ENCODE measurements at places on chromosomes 2 and 18.
A peak's percentile ranks its signal among the peaks of the same experiment; 100 is the strongest.

GRCh38 chr2:36756438-36756837 lies 59.9 kb downstream of the VIT start:
- H3K36me3 ChIP-seq, result no peaks in the 10 kb centered on the region
- H3K27ac ChIP-seq, result no peak overlapping the region
- H3K4me3 ChIP-seq, result no peak overlapping the region
- peak; percentile 21 for DNase-seq
- H3K4me1 ChIP-seq, result no peaks in the 10 kb centered on the region

- H3K27ac ChIP-seq, result no peak overlapping the region
- no peaks in the 10 kb centered on the region for H3K36me3 ChIP-seq
- DNase-seq, result no peak
- H3K4me3 ChIP-seq, result no peak overlapping the region
Measured at GRCh38 chr2:204496779-204497178, 48.5 kb upstream of the PARD3B start.

GRCh38 chr2:174615871-174616436 lies 18.4 kb upstream of the WIPF1 start:
- no peaks in the 10 kb centered on the region for H3K27me3 ChIP-seq
- no peaks in the 10 kb centered on the region for H3K36me3 ChIP-seq
- H3K27ac ChIP-seq, result no peak overlapping the region
- H3K4me3 ChIP-seq, result no peak overlapping the region
- peak; percentile 38 for DNase-seq

- no peaks in the 10 kb centered on the region for H3K27me3 ChIP-seq
- DNase-seq, result no peak
- H3K27ac ChIP-seq, result no peak overlapping the region
- no peak overlapping the region for H3K4me3 ChIP-seq
- H3K4me1 ChIP-seq, result no peaks in the 10 kb centered on the region
Measured at GRCh38 chr2:59322005-59322404, 1080.9 kb upstream of the FANCL start.

GRCh38 chr2:187934236-187934635 lies 357.4 kb upstream of the GULP1 start:
- H3K4me1 ChIP-seq, result no peaks in the 10 kb centered on the region
- DNase-seq, result no peak
- H3K27me3 ChIP-seq, result no peaks in the 10 kb centered on the region

- H3K4me1 ChIP-seq, result no peaks in the 10 kb centered on the region
- H3K27me3 ChIP-seq, result no peaks in the 10 kb centered on the region
- no peak overlapping the region for H3K27ac ChIP-seq
- peak; percentile 34 for DNase-seq
Measured at GRCh38 chr2:196431957-196432356, 207.6 kb upstream of the CCDC150 start.

GRCh38 chr2:232809349-232810124 lies 33.2 kb upstream of the KCNJ13 start:
- no peak overlapping the region for H3K4me3 ChIP-seq
- H3K27me3 ChIP-seq, result no peaks in the 10 kb centered on the region
- H3K27ac ChIP-seq, result no peak overlapping the region
- no peak for DNase-seq
- H3K36me3 ChIP-seq, result peaks cover 13% of the 10 kb centered on the region

DNA sequence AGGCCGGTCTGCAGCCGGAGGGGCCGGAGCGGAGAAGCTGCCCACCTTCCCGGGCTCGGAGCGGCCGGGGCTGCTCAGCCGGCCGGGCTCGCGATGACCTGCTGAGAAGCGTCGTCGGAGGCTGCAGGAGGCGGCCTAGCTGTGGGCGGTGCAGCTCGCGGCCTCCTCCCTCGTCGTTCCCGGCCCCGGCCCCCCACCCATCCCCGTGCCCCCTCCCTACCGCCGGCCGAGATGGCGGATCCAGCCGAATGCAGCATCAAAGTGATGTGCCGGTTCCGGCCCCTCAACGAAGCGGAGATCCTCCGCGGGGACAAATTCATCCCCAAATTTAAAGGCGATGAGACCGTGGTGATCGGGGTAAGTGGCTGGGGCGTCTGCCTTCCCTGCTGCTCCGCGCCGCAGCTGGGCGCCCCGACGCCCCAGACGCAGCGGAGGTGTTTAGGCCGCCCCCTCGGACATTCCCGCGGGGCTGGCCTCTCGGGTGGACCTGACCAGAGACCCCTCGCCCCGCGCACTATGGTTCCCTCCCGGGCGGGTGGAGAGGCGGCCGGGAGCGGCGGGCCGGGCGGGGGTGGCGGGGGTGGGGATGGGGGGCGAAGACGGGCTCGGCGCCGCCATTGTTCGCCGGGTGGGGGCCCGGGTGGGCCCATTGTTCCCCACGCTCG lies 492 bp downstream of the KIF5C start:
- H3K27me3 ChIP-seq, result peaks cover 14% of the 10 kb centered on the region
- H3K36me3 ChIP-seq, result no peaks in the 10 kb centered on the region
- H3K4me1 ChIP-seq, result no peaks in the 10 kb centered on the region
- H3K27ac ChIP-seq, result no peak overlapping the region
- no peak overlapping the region for H3K4me3 ChIP-seq

GRCh38 chr2:226427538-226428307 lies 371.9 kb downstream of the IRS1 start:
- peak overlapping the region; percentile 81 for H3K27ac ChIP-seq
- H3K4me3 ChIP-seq, result no peak overlapping the region
- H3K36me3 ChIP-seq, result no peaks in the 10 kb centered on the region

- peaks cover 14% of the 10 kb centered on the region for H3K4me1 ChIP-seq
- no peak overlapping the region for H3K4me3 ChIP-seq
- H3K27ac ChIP-seq, result peak overlapping the region; percentile 10
- H3K36me3 ChIP-seq, result no peaks in the 10 kb centered on the region
- no peaks in the 10 kb centered on the region for H3K27me3 ChIP-seq
Measured at GRCh38 chr2:217286833-217287232, 427.0 kb upstream of the TNP1 start.

DNA sequence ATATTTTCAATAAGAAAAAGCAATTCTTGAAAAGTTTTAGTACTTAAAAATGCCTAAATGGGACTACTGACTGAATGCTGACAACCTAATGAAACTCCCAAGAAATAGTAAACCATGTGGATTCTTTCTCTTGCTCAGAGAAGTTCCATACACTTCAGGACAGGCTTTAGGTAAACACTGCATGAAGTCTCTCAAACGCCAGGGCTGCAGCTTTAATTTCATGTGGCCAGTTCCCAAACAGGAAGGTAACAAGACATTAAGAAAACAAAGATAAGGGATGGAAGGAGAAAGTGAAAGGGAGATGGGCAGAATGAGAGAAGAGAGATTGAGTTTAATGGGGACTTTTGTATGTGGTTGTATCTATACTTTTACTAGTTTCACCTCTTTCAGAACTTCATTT lies 734.7 kb upstream of the PKDCC start:
- no peak overlapping the region for H3K27ac ChIP-seq
- H3K27me3 ChIP-seq, result no peaks in the 10 kb centered on the region
- H3K36me3 ChIP-seq, result no peaks in the 10 kb centered on the region
- H3K4me1 ChIP-seq, result no peaks in the 10 kb centered on the region

DNA sequence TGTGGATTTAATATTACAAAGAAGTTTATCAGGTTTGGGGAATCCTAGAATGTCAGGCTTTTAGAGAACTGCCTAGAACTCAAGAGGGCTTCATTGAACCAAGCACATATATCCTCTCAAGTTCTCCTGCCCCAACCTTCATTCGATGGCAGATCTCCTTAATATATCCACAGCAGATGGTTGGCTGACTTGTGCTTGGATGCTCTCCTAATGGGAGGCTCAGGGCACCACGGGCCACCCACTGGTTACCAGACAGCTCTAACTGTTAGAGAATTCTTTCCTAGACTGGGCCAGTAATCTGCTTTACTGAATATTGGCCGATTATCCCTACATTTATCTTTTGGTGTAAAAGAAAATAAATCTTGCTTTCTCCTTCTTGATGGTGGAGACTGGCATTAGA lies 87.2 kb upstream of the ATP8B1 start:
- no peak overlapping the region for H3K4me3 ChIP-seq
- H3K27ac ChIP-seq, result no peak overlapping the region
- peaks cover 2% of the 10 kb centered on the region for H3K27me3 ChIP-seq
- H3K36me3 ChIP-seq, result no peaks in the 10 kb centered on the region

DNA sequence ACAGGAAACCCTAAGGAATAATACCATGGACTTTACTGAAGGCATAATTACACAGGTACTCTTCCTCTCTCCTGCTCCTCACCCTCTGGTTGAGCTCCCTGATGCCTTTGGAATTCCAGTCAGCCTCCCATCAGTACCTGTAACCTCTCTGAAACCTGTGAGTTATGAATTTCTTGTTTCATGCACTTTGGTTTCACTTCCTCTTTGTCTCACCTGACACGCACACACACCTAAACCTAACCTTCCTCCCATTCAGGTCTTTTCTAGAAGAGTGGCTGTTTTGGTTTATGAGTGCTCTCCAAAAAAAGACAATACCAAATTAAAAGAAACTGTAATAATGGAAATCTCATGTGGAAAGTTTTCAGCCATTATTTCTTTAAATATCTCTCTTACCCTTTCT lies 451.3 kb upstream of the VWC2L start:
- H3K36me3 ChIP-seq, result no peaks in the 10 kb centered on the region
- no peak overlapping the region for H3K27ac ChIP-seq
- H3K4me1 ChIP-seq, result no peaks in the 10 kb centered on the region

- DNase-seq, result no peak
- no peak overlapping the region for H3K27ac ChIP-seq
- H3K4me3 ChIP-seq, result no peak overlapping the region
Measured at GRCh38 chr2:131521961-131522781, 5.5 kb upstream of the CCDC74A start.

GRCh38 chr2:128446874-128447537 lies 128.3 kb upstream of the HS6ST1 start:
- peaks cover 3% of the 10 kb centered on the region for H3K4me1 ChIP-seq
- H3K36me3 ChIP-seq, result no peaks in the 10 kb centered on the region
- DNase-seq, result no peak
- H3K4me3 ChIP-seq, result no peak overlapping the region
- H3K27ac ChIP-seq, result no peak overlapping the region

DNA sequence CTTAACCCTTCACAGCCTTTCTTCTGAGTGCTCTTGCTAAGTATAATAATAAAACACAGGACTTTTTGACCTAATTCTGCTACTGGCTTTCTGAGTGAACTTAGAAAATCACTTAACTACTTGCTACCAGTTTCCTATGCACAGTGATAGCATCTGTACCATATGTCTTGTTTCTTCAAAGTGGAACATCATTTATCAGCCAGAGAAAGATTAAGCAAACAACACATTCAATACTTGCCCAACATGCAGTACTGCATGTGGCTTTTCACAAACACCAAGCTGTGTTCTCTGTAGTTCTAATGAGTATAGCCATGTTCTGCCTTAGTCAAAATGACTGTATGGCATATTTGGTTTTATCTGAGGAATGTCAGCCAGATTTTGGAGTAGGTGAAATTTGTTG lies 1286.6 kb upstream of the ZEB2 start:
- DNase-seq, result no peak
- H3K4me3 ChIP-seq, result no peak overlapping the region
- H3K4me1 ChIP-seq, result no peaks in the 10 kb centered on the region
- H3K36me3 ChIP-seq, result no peaks in the 10 kb centered on the region
- no peaks in the 10 kb centered on the region for H3K27me3 ChIP-seq

- no peak overlapping the region for H3K27ac ChIP-seq
- H3K36me3 ChIP-seq, result no peaks in the 10 kb centered on the region
- H3K4me3 ChIP-seq, result no peak overlapping the region
Measured at GRCh38 chr2:22656426-22656825, 728.6 kb upstream of the KLHL29 start.

GRCh38 chr18:79766308-79766707 lies 31.4 kb upstream of the KCNG2 start:
- H3K4me1 ChIP-seq, result no peaks in the 10 kb centered on the region
- H3K4me3 ChIP-seq, result no peak overlapping the region
- no peak for DNase-seq
- peaks cover 4% of the 10 kb centered on the region for H3K27me3 ChIP-seq

GRCh38 chr2:240170883-240171282 lies 30.4 kb upstream of the OTOS start:
- no peaks in the 10 kb centered on the region for H3K36me3 ChIP-seq
- no peak overlapping the region for H3K27ac ChIP-seq
- no peak for DNase-seq
- no peak overlapping the region for H3K4me3 ChIP-seq
- no peaks in the 10 kb centered on the region for H3K4me1 ChIP-seq
- peaks cover 9% of the 10 kb centered on the region for H3K27me3 ChIP-seq

- no peak overlapping the region for H3K4me3 ChIP-seq
- DNase-seq, result no peak
- H3K27ac ChIP-seq, result no peak overlapping the region
- no peaks in the 10 kb centered on the region for H3K36me3 ChIP-seq
- H3K27me3 ChIP-seq, result no peaks in the 10 kb centered on the region
- H3K4me1 ChIP-seq, result no peaks in the 10 kb centered on the region
Measured at GRCh38 chr18:5537860-5538259, 5.9 kb downstream of the EPB41L3 start.

DNA sequence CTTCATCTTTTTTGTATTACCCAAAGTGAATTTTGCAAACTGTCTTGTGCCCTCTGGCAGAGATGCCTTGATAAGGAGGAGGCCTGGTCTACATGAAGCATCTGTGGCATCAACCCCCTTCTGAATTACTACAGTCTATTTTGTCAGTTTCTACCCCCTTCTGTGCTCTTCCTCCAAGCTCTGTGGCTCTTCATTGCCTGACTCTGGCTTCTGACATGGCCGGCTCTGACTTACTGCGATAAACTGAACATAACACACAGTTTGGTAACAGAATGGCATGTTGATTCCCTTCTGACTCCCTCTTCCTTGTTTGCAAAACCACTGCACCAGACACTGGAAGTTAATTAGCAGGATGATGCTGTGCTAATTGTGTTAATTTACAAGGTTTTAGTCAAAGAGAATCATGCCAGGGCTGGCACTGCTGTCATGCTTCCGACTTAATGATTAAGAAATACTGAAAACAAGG lies 122.5 kb downstream of the FIGN start:
- H3K4me1 ChIP-seq, result no peaks in the 10 kb centered on the region
- H3K4me3 ChIP-seq, result no peak overlapping the region
- DNase-seq, result no peak
- no peaks in the 10 kb centered on the region for H3K27me3 ChIP-seq
- H3K27ac ChIP-seq, result no peak overlapping the region

DNA sequence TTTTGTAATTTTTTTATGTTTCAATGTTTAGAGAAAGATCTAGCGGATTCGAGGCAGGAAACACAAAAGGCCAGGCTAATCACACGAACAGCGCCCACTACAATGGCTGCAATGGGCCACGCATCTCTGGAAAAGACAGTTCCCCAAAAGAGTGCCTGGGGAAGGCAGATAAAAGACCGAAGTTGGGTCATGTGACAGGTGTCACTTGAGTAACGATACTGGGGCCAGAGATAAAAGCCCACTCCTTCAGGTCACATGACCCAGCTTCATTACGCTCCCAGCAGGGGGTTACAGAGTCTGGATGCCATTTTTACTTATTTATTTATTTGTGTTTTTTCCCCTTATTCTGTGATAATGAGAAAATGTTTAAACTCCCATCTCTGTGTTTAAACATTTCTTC lies 95.4 kb downstream of the CDK15 start:
- H3K27ac ChIP-seq, result no peak overlapping the region
- DNase-seq, result no peak
- H3K27me3 ChIP-seq, result no peaks in the 10 kb centered on the region
- peaks cover 9% of the 10 kb centered on the region for H3K4me1 ChIP-seq
- H3K36me3 ChIP-seq, result no peaks in the 10 kb centered on the region
- H3K4me3 ChIP-seq, result no peak overlapping the region

All from fibroblast of lung (primary cell).